ENCODE measurements at places on chromosomes 7 and 10. TPM values are rescaled to one million over a fixed set of nuclear protein-coding genes. Genes with fewer than 3 reads are reported as not detected.

Gene NEBL
- 29.0 TPM for total RNA-seq

Gene AZGP1
- 4,716 TPM for total RNA-seq

Gene KCNIP2
- total RNA-seq = 2.6 TPM

Gene CPN1
- total RNA-seq = 0.85 TPM

Gene SYT15B
- 3.0 TPM for total RNA-seq

Gene SRGN
- total RNA-seq = 29.1 TPM

Gene LMOD2
- not detected for total RNA-seq

Gene GPR26
- not detected for total RNA-seq

Gene GRM3
- not detected for total RNA-seq

Gene TMEM273
- 13.0 TPM for total RNA-seq

All from prostate gland (tissue), 2 donors.